Peyer's patch (tissue), 4 donors: ENCODE measurements at places on chromosomes 1 and 21. TPM values are rescaled to one million over a fixed set of nuclear protein-coding genes. Genes with fewer than 3 reads are reported as not detected.
A peak's percentile ranks its signal among the peaks of the same experiment; 100 is the strongest.

- H3K4me3 ChIP-seq, result no peak overlapping the region
- H3K27me3 ChIP-seq, result no peaks in the 10 kb centered on the region
- peak overlapping the region; percentile 41 for H3K27ac ChIP-seq
- H3K36me3 ChIP-seq, result no peaks in the 10 kb centered on the region
These were observed 2.6 kb upstream of the SLC30A1 start for GRCh38 chr1:211581526-211581925.

GRCh38 chr21:42983103-42983502, 8.7 kb downstream of the PKNOX1 start:
- no peak overlapping the region for H3K27ac ChIP-seq
- H3K4me1 ChIP-seq, result no peaks in the 10 kb centered on the region
- H3K27me3 ChIP-seq, result no peaks in the 10 kb centered on the region
- DNase-seq, result no peak

The AKNAD1 gene
- not detected for total RNA-seq

GRCh38 chr21:34885125-34885524, 164.0 kb downstream of the RUNX1 start:
- no peaks in the 10 kb centered on the region for H3K27me3 ChIP-seq
- H3K4me1 ChIP-seq, result peaks cover 8% of the 10 kb centered on the region
- H3K27ac ChIP-seq, result peak overlapping the region; percentile 91
- peak overlapping the region; percentile 83 for H3K4me3 ChIP-seq
- no peaks in the 10 kb centered on the region for H3K36me3 ChIP-seq

DNA sequence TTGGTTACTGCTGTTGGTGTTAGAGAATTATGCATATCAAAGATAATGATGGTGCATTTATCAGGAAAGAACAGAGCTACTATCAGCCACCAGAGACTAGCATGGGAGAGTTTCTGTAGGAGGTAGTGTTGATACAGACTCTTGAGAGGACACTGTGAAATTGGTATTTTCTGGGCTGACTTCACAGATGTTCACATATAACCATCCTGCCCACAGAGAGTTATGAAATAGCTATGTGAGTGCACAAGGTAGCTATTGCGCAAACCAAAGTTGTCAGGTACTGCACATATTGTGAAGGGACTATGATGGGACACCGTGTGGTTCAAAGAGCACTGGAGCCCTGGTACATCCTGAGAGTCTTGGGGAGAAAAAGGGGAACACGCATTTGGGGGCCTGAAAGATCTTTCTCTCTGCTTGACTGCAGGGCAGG, 1.4 kb upstream of the TLCD4 start:
- H3K36me3 ChIP-seq, result no peaks in the 10 kb centered on the region
- H3K27me3 ChIP-seq, result no peaks in the 10 kb centered on the region
- no peaks in the 10 kb centered on the region for H3K4me1 ChIP-seq
- H3K4me3 ChIP-seq, result no peak overlapping the region

GRCh38 chr1:229197265-229197585, 73.7 kb upstream of the RAB4A start:
- H3K4me1 ChIP-seq, result no peaks in the 10 kb centered on the region
- H3K4me3 ChIP-seq, result no peak overlapping the region
- H3K27ac ChIP-seq, result no peak overlapping the region
- no peaks in the 10 kb centered on the region for H3K36me3 ChIP-seq
- DNase-seq, result no peak

The B3GALT5 gene
- 147 TPM for total RNA-seq

The ERICH3 gene
- total RNA-seq, result 0.13 TPM

The PITHD1 gene
- total RNA-seq, result 19.4 TPM

GRCh38 chr21:45973475-45974072, 8.0 kb upstream of the COL6A1 start:
- H3K36me3 ChIP-seq, result no peaks in the 10 kb centered on the region
- H3K27ac ChIP-seq, result peak overlapping the region; percentile 78
- H3K27me3 ChIP-seq, result peaks cover 9% of the 10 kb centered on the region
- peak; percentile 68 for DNase-seq
- H3K4me1 ChIP-seq, result peaks cover 3% of the 10 kb centered on the region

The NBPF4 gene
- 1.7 TPM for total RNA-seq

DNA sequence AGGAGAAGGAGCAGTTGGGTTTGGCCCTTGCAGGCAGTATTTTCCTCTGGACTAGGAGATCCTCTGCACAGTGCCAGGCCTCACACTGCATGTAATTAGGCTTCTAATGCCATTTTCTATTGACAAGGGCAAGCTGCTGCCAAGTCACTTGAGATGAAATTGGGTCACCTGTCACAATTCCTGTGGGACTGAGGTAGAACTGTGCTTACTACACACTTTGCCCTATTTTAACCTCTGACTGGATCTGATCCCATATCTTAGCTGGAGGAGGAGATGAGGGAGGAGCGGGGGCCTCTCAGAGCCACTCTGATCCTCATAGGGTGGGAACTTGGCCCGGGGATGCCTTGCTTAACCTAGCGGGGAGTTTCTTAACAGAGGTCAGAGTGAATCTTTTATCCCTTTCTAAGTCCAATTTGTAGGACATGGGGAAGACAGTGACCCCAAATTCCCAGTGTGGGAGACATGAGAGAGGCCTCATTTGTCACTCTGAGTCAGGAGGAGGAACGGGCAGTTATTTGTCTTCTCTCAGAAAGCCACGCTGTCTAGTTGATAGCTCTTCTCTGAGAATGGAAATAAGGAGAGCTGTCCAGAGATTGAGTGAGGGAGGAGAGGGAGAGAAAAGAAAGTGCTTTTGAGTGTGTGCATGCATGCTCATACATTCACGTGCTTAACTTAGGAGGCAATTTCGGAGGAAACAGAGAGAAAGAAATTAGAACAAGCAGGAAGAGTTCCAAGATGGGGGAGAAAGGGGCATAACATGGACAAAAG, 121.3 kb downstream of the CACNA1E start:
- no peaks in the 10 kb centered on the region for H3K27me3 ChIP-seq
- no peaks in the 10 kb centered on the region for H3K4me1 ChIP-seq
- H3K27ac ChIP-seq, result no peak overlapping the region
- no peaks in the 10 kb centered on the region for H3K36me3 ChIP-seq
- DNase-seq, result no peak
- no peak overlapping the region for H3K4me3 ChIP-seq

The KPRP gene
- total RNA-seq, result not detected

DNA sequence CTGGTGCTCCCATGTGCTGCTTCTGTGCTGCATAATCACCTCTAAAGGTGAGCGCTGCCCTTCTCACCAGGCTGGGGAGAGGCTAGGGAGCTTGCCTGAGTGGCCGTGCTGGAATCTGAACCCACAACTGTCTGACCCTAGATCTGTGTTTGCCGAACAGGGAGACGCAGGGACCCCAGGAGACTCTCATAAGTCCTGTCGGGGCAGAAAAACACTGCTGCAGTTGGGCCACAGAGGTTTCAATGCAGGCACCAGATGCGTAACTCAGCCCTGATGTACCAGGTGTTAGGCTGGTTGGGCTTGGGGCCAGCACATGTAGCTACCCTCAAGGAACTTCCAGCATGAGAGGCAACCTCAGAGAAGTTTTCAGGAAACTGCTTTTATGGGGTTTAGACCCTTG, 49.5 kb upstream of the DMRTB1 start:
- H3K27me3 ChIP-seq, result no peaks in the 10 kb centered on the region
- no peaks in the 10 kb centered on the region for H3K4me1 ChIP-seq
- no peaks in the 10 kb centered on the region for H3K36me3 ChIP-seq
- H3K27ac ChIP-seq, result peak overlapping the region; percentile 17

The OR2C3 gene
- not detected for total RNA-seq

DNA sequence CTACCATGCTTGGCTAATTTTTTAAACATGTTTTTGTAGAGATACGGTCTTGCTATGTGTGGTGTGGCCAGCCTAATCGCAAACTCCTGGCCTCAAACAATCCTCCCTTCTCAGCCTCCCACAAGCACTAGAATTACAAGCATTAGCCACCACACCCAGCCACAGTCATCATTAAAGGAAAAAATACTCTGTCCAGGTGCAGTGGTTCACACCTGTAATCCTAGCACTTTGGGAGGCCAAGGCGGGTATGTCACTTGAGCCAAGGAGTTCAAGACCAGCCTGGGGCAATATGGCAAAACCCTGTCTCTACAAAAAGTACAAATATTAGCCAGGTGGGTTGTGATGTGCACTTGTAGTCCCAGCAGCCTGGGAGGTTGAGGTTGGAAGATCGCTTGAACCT, 25.0 kb upstream of the NLRP3 start:
- H3K27me3 ChIP-seq, result no peaks in the 10 kb centered on the region
- no peak for DNase-seq
- H3K4me3 ChIP-seq, result no peak overlapping the region
- no peaks in the 10 kb centered on the region for H3K4me1 ChIP-seq

- no peak for DNase-seq
- no peaks in the 10 kb centered on the region for H3K36me3 ChIP-seq
- no peaks in the 10 kb centered on the region for H3K27me3 ChIP-seq
- H3K4me3 ChIP-seq, result no peak overlapping the region
These were observed 113.2 kb downstream of the TOMM20 start for GRCh38 chr1:235015291-235015985.

The TMEM200B gene
- total RNA-seq, result 2.5 TPM

GRCh38 chr1:60865166-60865565, 217.2 kb upstream of the NFIA start:
- no peak overlapping the region for H3K4me3 ChIP-seq
- H3K27me3 ChIP-seq, result no peaks in the 10 kb centered on the region
- H3K4me1 ChIP-seq, result peaks cover 4% of the 10 kb centered on the region
- DNase-seq, result no peak

DNA sequence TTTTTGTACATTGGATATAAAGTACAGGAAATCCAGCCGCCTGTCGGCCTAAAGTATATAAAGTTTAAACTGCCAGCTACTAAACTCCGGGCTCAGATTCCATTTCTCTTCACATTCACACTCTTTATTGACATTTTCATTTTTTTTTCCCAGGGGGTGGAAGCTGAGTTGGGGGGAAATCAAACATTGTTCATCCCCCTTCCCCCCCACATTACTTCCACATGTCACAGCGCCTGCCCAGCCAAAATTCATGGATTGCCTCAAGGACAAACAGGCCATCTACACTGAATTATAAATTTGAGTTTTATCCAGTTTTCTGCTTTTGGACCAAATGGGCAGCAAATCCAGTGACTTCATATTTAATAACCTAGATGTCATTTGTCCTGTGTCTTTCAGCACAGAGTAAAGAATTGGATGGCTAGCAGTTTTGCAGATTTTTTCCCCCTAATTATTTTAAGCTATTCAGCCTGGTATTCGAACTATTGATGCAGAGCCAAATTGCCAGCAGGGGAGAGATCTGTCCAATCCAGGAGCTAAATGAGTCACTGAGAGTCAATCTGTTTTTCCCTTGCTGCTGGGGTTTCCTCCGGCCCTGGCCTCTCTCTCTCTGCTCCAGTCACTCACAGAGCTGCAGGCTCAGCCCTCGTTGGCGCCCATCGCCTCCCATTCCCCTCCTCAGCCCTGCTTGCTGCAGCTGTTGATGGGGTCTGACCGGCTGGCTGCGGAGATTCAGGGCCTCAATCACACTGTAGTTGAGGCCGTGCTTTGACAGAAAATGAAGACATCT, 98.0 kb downstream of the LMO4 start:
- no peaks in the 10 kb centered on the region for H3K27me3 ChIP-seq
- no peaks in the 10 kb centered on the region for H3K4me1 ChIP-seq
- no peak for DNase-seq
- H3K27ac ChIP-seq, result no peak overlapping the region

DNA sequence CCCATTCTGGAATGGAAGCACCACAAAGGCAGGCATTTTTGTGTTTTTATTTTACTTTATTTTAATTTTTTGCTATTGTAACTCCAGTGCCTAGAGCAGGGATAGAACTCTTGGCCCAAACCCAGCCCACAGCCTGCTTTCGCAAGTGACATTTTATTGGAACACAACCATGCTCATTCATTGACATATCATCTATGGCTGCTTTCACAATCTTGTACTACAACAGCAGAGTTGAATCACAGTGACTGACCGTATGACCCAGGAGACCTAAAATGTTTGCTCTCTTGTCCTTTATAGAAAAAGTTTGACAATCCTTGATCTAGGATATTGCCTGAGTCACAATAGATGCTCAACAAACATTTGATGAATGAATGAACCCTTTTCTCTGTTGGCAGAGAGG, 83.9 kb upstream of the ATP1A1 start:
- DNase-seq, result no peak
- no peaks in the 10 kb centered on the region for H3K36me3 ChIP-seq
- H3K4me3 ChIP-seq, result no peak overlapping the region
- no peak overlapping the region for H3K27ac ChIP-seq
- H3K4me1 ChIP-seq, result no peaks in the 10 kb centered on the region

- DNase-seq, result no peak
- H3K4me3 ChIP-seq, result no peak overlapping the region
- H3K27ac ChIP-seq, result no peak overlapping the region
- H3K36me3 ChIP-seq, result no peaks in the 10 kb centered on the region
These were observed 84.1 kb upstream of the NEGR1 start for GRCh38 chr1:72366466-72366865.

DNA sequence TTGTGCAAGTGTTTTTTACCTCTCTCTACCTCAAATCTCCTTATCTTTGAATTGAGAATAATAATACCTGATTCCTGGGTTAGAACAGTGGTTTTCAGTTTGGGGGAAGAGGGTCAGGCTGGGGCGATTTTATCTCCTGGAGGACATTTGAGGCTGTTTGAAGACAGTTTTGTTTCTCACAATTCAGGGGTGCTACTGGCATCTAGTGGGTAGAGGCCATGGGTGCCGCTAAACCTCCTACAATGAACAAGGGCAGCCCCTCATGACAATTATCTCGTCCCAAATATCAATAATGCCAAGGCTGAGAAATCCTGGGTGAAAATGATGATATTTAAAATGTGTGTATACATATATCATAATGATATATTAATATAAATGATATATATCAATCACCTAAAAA, 139.1 kb upstream of the USH2A start:
- no peak overlapping the region for H3K4me3 ChIP-seq
- H3K27me3 ChIP-seq, result no peaks in the 10 kb centered on the region
- H3K4me1 ChIP-seq, result no peaks in the 10 kb centered on the region
- no peaks in the 10 kb centered on the region for H3K36me3 ChIP-seq

The LAD1 gene
- 224 TPM for total RNA-seq

The LCE1D gene
- total RNA-seq, result not detected

DNA sequence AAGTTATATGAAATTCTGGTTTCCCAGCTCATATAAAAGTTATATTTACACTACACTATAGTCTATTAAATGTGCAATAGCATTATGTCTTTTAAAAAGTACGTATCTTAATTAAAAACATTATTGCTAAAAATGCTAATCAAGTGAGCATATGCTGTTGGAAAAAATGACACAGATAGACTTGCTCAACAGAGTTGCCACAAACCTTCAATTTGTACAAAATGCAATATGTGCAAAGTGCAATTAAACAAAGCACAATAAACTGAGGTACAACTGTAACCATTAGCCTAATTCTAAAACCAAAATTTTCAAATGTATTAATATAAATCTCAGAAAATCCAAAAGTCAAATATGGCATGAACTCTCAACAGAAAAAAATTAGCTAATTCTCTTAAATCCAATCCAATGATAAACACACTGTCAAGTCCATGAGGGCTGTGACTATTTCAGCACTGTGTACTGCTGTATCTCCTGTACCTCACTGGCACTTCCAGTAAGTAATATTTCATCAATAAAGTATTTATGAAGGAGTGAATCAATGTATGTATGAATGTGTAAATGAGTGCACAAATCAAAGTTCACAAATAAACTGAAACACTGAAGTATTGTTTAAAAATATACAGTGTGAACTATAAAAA, 116.3 kb downstream of the AKT3 start:
- DNase-seq, result no peak
- no peaks in the 10 kb centered on the region for H3K36me3 ChIP-seq
- H3K27ac ChIP-seq, result no peak overlapping the region
- no peak overlapping the region for H3K4me3 ChIP-seq
- no peaks in the 10 kb centered on the region for H3K4me1 ChIP-seq
- no peaks in the 10 kb centered on the region for H3K27me3 ChIP-seq

- H3K36me3 ChIP-seq, result no peaks in the 10 kb centered on the region
- DNase-seq, result no peak
- H3K27me3 ChIP-seq, result no peaks in the 10 kb centered on the region
- no peaks in the 10 kb centered on the region for H3K4me1 ChIP-seq
- H3K27ac ChIP-seq, result no peak overlapping the region
- no peak overlapping the region for H3K4me3 ChIP-seq
These were observed 23.3 kb upstream of the RXRG start for GRCh38 chr1:165468253-165468652.

The SELP gene
- total RNA-seq, result 2.9 TPM

The FCRLB gene
- 0.57 TPM for total RNA-seq
